AG04449 (cell line): ENCODE measurements at places on chromosomes 3 and 15.
A peak's percentile ranks its signal among the peaks of the same experiment; 100 is the strongest.

GRCh38 chr15:88513195-88513594 lies 33.3 kb downstream of the DET1 start:
- DNase-seq, result peak; percentile 17

- no peak for DNase-seq
Measured at GRCh38 chr15:67303490-67304363, 49.1 kb downstream of the IQCH start.

- peak; percentile 70 for DNase-seq
Measured at GRCh38 chr3:99118381-99118780, 216.9 kb upstream of the DCBLD2 start.

GRCh38 chr15:89836267-89837133 lies 21.8 kb upstream of the ANPEP start:
- peak; percentile 93 for DNase-seq

DNA sequence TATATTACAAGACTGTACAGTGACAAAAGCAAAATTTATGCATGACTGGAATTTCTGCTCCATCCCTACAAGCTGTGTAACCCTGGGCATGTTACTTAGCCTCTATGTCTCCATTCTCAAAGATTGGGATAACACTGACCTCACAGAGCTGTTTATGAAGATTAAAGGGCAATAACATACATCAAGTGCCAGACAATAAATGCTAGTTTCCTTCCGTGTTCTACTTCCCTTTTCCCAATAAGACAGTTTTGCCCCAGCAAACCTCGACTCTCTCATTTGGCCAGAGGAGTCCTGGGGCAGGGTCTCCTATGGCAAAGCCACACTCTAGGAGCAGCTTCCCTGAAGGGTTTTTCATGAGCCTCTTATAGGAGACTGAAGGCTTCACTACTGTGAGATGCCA lies 7.5 kb downstream of the HEXA start:
- DNase-seq, result no peak

- DNase-seq, result no peak
Measured at GRCh38 chr3:147756476-147756875, 347.3 kb downstream of the ZIC1 start.

GRCh38 chr3:140315955-140316354 lies 361.9 kb upstream of the TRIM42 start:
- DNase-seq, result no peak

DNA sequence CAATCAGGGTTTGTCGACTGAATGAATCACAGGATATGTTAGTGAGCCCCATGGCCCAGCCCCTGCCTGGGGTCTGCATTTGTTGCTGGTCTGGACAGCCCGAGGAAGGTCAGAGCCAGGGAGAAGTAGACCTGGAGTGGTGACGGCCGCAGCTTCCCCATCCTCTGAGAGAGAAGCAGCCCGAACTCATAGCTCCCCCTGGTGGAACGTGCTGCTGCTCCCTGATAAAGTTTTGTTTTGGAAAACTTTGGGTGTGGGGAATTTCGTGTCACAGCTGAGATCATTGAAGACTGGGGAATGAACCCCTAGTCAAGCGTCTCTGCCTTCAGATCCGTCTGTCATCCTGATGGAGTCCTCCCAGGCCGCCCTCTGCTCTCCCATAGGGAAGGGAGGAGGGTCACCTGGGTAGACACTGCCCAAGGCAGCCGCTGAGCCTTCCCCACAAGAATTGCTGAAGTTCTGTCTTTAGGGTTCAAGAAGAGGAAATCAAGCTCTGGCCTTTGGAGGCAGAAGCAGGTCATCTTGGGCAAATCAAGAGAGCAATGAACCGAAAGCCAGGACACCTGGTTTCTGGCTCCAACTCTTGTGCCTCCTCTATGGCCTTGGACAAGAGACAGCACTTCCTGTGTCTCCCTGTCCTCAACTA lies 60.5 kb downstream of the GLDN start:
- no peak for DNase-seq

DNA sequence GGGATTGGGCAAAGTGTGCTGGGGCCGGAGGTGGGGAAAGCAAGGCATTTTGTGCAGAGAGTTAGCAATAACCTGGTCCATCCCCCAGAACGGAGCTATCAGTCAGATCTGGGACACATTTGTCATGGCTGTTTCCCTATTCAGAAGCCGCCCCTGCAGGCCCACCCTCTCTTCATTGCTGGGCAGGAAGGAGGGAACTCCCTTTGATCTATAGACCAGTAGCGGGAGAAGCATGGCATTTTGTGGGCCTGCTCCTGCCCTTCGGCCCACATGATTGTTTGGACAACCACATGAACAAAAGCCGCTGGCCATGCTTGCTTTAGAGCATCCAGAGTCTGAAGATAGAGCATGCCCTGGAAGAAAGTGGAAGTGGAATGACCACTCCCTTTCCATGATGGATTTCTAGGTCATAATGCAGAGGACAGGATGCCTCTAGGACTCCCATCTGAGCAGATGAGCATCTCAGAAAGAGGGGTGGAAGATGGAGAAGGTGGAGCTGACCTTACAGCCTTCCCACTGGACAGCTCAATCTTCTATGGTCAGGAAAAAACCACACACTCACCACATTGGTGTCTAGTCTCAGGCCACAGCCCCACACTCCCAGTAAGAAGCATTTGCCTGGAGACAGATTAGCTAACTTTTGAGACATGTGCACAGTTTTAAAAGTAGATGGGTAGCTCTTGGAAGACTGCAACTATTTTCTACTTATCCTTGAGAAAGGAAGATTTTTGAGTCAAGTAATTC lies 11.9 kb upstream of the LRTM1 start:
- DNase-seq, result no peak

DNA sequence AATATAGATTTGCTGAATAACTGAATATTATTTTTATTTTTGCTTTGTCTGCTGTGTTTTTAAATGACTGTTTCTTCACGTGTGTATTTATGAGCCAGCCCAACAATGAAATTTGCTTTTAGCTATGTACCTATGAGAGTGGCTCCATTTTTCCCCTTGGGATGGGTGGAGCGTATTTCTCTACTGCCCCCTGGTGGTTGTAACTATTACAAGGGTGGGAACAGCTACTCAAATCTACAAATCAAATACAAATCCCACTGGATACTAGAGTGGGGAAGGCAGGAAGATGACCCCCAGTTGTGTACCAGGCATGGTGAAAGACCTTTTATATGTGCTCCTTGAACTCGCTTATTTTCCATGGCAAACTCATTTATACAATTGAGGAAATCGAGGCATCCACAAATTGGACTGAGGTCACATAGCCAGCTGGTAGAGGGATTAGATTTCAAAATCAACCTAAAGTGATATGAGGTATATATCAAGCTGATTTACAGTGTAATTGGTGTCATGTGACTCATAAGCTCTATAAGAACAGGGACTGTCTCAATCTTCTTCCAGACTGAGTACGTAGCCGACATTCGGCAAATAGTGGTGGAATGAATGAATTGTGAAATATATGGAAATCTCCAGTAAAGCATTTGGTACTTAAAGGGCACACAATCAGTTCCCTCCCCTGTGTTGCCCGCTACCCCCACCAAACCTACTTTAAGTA lies 69.5 kb upstream of the VEPH1 start:
- no peak for DNase-seq

DNA sequence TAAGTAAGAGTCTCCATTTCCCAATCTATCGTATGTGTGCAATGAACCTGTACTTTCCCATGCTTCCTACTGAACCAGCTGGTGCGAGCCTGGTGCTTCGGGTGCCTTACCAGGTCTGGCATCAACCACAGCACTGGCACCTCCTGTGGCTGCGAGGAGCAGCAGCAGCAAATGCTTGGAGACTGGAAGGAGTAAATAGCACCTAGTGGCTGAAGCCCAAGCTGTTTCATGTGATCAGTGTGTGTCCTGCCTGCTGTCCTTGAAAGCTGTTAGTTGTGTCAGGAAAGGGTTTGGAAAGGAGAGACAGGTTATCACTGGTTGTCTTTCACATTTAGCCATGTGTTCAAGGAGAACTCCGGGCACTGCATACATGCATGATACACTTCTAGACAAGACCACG lies 31.8 kb downstream of the PCOLCE2 start:
- no peak for DNase-seq

GRCh38 chr3:13282358-13282985 lies 137.7 kb downstream of the NUP210 start:
- no peak for DNase-seq

DNA sequence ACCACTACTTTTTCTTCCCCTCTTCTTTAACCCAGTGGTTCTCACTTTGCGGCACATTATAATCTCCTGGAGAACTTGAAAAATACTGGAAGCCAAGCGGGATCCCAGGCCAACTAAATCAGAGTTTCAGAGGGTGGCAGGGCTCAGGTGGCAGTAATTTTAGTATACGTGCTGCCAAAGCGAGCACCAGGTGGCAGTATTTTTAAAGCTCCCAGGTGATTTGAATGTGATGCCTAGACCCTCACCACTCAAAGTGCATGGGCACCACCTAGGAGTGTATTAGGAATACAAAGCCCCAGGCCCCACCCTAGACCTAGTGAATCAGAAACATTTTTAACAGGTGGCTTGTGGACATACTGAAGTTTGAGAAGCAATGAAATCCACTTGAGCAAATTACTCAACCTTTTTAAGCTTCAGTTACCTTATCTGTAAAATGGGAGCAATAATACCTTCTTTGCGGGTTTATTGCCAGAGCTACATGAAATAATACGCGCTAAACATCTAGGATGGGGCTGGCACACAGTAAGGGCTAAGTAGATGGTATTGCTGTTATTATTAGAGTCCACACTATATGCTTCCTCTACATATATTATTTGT lies 8.3 kb downstream of the B3GALNT1 start:
- DNase-seq, result no peak

GRCh38 chr3:148600902-148601765 lies 96.6 kb upstream of the AGTR1 start:
- no peak for DNase-seq

GRCh38 chr3:7964899-7965298 lies 536.7 kb upstream of the LMCD1 start:
- DNase-seq, result no peak

GRCh38 chr3:150256782-150257181 lies 151.3 kb upstream of the TSC22D2 start:
- no peak for DNase-seq

DNA sequence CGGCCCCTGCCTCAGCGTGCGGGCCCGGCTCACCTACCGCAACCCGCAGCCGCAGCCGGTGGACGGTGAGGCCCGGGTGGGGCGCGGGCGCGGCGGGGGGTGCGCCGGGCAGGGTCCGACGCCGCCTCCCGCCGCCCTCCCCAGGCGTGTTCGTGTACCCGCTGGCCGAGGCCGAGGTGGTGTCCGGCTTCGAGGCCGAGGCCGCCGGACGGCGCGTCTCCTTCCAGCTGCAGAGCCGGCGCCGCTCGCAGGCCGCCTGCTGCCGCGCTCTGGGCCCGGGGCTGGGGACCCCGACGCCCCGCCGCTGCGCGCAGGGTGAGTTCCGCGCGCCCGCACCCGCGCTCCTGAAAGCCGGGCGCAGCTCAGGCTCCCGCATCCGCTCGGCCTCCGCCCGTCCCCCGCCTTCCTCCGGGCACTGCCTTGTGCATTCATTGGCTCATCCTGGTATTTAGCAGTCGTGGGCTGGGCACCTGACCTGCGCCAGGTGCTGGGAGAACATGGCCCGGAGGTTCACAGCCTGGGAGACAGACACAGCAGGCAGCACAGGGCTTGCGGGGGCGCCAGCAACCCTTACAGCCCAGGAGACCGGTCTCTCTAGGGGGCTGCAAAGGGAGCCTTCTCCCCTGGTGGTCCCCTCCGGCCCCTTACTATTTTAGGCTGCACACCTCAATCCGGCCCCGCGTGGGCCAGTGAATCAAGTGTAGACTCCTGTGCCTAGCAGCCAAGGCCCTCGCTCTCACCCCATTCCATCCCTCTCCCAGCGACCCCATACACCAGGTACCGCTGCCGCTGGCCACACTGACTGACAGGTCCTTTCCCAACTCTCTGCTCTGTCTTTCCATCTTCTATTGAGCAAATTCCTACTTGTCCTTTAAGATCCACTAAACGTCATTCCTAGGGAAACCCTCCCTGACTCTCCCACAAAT lies 1.5 kb downstream of the VWA5B2 start:
- no peak for DNase-seq

- no peak for DNase-seq
Measured at GRCh38 chr3:117170094-117170493, 460.5 kb downstream of the TUSC7 start.

DNA sequence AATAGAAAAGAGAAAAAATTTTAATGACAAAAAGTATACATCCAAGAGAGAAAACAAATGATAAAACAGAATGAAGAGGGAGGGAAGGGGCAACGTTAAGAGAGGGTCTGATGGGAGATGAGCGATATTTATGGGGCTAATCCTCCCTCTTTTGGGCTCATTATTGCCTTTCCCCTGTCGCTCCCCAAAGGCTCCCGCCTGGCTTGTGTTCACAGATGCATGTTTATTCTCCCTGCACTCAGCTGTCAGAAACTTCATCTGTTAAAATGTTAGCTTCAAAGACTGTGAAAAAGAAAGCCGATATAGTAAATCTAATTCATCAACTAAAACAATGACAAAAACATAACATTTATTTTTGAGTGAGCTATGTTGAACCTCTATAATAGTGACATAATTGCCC lies 74.3 kb downstream of the GABRB3 start:
- no peak for DNase-seq

GRCh38 chr15:89662893-89663626 lies 7.8 kb upstream of the KIF7 start:
- DNase-seq, result peak; percentile 66

DNA sequence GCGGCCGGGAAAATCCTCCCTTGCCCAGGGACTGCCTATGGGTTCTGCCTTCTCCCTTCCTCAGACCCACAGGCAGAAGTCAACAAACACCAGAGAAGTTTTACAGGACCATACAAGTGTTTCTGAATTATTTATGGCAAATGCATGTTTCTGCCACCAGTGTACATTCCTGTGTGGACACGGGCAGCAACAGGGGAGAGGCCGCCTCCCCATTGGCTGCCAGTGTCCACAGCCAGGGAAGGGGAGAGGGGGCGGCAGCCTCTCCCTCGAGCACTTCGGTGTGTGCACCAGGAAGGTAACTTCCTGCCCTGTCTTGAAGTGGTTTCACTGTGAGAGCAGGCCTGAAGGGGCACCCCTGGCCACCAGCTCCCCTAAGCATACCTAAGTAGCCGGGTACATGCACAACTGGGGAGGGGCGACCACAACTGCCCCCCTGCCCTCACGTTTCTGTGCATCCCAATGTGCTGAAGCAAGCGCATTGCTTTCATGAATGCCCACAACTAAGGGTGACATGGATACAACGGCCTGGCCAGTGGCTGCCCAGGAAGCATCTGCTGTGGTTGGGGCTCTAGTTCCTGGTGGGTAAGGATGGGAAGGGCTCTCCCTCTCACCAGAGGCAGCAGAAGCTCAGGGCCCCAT lies 14.8 kb upstream of the SHISA5 start:
- no peak for DNase-seq

DNA sequence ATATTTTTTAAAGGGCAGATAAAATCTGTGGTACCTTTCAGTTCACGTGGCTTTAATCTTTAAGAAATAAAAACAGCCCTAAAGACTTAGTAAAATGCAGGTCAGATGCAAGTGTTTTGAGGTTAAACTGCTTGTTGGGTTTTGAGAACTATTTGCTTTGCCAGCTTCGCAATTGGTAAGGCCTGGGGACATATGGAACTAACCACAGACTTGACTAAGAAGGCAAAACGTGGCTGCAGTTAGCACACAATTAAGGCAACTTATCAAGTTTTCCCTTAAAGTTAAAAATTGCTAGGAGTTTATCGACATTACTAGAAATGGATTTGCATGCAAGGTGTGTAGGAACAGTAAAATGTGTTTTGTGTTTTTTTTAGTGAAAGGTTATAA lies 206.9 kb downstream of the ZNF385D start:
- DNase-seq, result no peak

- DNase-seq, result no peak
Measured at GRCh38 chr3:186173224-186173815, 64.4 kb upstream of the ETV5 start.

GRCh38 chr3:5016211-5017161 lies 37.2 kb downstream of the BHLHE40 start:
- no peak for DNase-seq
